ENCODE measurements at places on chromosomes 11 and 22.

- peak; percentile 88 for DNase-seq
Measured at GRCh38 chr11:84558085-84558905, 1068.8 kb downstream of the DLG2 start.

DNA sequence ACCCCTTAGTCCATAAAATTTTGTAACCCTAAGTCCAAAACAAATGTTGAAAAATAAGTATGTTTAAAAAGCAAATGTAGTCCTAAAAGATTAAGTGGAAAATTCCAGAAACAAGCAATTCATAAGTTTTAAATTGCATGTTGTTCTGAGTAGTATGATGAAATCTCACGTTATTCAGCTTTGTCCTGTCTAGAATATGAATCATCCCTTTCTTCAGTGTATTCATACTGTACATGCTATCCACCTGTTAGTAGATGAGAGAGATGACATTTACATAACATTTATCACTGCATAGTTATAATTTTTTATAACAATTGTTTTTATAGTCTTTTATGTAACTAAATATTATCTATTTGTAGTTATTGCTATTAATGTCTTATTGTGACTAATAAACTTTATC, 622.3 kb upstream of the CHORDC1 start:
- no peak for DNase-seq

- peak; percentile 64 for DNase-seq
Measured at GRCh38 chr11:131867457-131868257, 497.2 kb downstream of the NTM start.

GRCh38 chr22:29393019-29393608, 4.7 kb upstream of the AP1B1 start:
- peak; percentile 23 for DNase-seq

GRCh38 chr22:40396882-40397281, 26.5 kb downstream of the SGSM3 start:
- DNase-seq, result no peak

DNA sequence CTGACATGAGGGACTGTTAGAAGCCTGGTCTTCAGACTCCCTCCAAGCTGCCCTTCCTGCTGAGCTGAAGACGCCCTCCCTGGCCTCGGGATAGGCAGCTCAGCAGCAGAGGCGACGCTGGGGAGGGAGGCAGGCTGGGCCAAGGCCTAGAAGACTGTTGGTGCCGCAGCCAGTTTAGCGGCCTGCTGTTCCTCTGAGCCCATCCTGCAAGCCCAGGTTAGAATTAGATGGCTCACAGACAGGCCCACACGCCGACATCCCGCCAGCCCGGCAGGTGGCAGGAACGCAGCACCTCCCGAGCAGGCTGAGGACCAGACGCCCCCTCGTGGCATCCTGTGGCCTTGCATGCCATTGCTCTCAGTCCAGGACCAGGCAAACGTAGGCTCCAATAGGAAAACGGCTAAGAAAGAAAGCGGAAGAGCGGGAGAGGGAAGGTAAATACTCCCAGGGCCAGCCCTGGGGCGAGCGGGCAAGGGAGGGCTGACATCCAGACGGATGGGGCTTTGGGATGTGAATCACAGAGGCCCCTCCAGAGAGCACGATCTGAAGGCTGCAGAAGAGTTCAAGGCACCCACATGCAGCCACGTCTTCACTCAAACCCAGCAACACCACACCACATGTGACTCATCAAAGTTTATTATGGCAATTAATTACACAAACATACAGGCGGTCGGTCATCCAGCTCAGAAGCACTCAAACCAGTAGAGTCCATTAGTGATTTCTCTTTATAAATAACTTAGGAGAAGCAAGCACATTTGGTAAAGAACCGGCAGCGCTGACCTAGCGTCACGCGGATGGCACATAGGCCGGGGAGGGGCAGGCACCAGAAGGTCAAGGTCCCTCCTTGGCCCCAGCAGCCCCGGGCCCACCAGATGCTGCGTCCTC, 27.6 kb downstream of the CD5 start:
- no peak for DNase-seq

DNA sequence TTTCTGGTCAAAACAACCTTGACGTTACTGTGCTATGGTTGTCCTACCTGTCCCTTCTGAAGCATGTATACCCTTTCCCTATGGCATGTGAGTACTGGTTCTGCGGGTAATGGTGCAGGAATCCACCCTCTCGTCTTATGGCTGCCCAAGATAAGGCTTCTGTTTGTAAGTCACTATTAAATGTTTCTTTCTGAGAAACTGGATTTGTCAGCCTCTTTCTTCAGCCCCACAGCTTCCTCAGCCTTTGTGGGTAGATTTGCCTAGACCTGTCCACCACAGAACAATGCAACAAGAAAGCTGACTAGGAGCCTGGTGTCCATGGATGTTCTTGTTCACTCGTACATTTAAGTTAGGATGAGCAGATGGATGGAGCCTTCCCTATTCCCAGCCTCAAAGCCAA, 14.4 kb downstream of the MMP7 start:
- peak; percentile 39 for DNase-seq

DNA sequence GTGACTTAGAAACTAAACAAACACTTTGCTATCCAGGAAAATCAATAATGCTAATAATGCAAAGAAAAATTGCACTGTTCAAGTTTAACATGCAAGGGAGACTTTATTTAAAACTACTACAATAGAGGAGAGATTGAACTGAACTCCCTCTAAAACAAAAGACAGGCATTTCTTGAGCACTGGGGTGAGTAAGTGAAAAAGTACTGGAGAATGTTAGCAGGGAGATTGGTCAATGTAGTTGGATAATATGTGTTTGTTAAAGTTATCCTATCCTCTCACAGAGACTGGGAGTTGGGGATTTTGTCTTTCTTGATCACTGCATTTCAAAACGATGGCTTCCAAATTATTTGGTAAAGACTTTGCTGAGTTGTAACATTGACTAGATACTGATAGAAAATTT, 77.6 kb downstream of the LUZP2 start:
- peak; percentile 36 for DNase-seq

DNA sequence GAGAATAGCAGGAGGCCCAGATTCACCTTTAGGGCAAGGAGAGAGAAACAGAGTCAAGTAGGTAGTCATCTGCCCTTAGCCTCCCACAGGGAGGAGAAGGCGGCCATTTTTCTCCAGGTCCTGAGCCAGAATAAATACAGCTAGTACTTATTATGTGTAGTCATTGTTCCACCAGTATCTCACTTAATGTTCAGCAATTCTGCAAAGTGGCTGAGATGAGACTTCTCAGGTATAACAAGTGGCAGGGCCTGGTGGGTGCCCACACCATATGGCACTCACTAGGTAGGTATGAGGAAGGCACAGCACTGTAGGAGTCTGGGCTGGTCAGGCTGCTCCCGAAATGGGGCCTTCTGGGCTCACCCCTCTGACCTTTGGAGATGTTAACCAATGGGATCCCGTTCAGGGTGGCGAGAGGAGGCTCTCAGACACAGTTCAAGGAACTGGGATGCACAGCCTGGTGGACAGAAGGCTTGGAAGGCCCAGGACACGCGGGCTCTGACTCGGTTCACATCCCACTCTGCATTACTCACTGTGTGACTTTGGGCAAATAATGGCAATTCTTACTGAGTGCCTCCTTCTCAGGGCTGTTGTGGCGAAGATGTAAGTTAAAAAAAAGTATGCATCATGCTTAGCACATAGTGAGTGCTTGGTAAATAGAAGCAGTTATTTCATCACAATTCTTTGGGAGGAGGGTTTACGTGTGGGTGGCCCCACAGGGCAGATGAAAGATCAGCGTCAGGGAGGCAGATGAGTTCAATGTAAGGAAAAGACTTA, 25.1 kb downstream of the RTN4RL2 start:
- DNase-seq, result no peak

GRCh38 chr11:72250661-72251464, 6.9 kb upstream of the PHOX2A start:
- no peak for DNase-seq

DNA sequence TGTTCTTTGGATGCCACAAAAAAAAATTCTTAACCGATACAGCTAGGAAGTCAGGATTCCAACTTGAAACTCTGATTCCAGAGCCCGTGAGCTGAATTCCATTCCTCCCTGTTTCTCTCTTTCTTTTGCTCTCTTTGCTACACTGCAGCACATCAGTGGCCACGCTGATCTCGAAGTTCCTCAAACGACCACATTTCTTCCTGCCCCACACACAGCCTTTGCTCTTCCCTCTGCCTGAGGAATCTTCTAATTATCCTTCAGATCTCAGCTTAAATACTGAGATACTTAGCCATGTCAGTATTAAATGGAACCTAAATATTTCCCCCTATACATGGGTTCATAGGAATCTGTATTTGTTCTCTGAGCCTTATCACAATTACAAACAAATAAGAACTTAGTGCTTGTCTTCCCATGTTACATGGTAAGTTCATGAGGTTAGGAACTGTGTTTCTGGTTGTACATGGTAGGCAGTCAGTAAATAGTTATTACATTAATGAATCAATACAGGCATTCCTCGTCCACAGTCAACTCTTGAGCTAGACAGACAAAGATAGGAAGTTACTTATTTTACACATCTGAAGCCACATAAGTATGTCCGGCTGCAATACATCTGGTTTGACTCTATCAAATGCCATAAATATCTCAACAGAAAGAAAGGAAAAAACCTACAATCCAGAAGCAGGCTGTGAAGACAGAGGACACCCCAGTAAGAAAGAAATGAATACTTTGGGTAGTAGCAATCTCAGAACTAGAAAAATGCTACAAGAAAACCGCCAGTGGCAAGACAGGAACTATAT, 86.6 kb downstream of the MAML2 start:
- peak; percentile 53 for DNase-seq

GRCh38 chr11:128346804-128347203, 240.6 kb downstream of the ETS1 start:
- no peak for DNase-seq

DNA sequence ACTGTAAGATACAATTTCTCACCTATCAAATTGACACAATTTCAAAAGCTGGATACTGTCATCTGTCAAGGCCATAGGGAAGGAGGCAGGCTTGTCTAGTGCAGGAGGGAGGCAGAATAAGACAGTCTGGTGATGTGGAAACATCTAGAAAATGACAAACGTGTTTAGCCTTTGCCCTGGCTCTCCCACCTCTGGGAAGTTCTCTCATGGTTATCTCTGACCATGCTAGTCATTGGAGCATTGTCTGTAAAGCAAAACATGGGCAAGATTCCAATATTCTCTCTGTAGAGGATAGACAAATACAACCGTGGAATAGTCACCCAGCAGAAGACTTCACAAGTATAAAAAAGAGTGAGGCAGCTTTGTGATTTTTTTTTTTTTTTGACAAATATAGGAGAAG, 9.1 kb upstream of the SERHL2 start:
- DNase-seq, result peak; percentile 19

DNA sequence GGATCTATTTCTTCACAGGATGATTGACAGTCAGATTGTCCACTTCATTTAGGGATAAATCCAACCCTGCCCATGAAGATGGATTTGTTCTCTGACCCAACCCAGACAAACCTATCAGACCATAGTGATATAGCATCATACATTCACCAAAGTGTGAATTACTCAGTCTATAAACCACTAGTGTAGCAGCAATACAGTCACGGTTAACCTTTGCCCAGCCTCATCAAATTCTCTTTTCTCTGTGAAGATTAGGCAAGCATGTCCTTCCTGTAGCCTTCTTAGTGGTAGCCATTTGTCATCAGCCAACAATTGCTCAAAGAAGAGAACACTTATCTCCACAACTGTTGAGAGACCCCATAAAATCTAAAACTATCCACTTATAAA, 14.4 kb upstream of the BIRC2 start:
- DNase-seq, result no peak

DNA sequence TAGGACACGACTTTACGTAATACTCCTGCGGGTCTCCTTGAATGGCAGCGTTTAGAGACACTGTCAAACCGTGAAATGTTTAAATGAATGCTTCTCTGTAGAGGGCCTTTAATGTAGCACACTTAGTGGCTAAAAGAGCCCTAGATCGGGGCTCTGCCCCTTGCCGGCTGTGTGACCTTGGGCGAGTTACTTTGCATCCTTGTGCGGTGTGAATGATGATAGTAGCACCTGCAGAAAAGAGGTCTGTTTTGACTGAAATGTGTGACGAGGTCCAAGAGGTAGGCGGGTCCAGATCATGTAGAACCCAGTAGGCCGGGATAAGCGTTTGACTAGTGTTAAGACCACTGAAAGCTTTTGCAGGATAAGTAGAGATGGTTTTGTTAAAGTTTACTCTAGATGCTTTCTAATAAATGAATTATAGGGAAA, 866 bp downstream of the MED17 start:
- no peak for DNase-seq

DNA sequence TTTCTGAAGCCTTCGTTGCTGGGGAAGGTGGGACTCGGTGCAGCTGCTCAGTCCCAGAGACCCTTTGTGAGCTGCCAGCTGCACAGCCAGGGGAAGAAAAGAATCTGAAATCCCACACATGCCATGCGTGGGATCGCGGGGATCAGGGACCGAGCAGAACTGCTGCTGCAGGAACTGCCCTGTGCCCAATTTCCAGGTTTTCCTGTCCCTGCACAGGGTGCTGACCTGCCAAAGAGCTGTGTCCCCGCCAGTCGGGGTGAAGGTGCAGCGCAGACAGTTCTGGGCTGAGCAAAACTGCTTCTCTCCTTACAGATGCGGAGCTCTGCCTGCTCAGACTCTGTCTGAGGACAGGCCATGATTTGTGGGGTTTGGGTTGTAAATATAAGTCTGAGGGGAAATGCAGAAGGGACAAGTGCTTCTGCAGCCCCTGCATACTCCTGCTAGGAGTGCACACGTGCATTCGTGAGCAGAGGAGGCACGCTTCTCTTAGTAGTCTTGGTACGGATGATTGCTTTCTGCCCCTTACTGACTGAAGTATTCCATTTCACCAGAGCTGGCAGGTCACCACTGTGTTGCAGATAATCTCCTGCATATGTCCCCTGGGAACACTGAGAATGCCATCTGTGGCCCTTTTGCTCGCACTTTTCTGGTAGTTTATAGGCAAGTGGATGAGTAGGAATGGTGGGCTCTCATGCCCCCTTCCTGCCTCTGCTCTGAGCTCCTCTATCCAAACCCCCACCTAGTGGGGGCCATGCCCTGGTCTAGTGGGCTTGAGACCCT, 141.4 kb downstream of the PARVA start:
- no peak for DNase-seq

DNA sequence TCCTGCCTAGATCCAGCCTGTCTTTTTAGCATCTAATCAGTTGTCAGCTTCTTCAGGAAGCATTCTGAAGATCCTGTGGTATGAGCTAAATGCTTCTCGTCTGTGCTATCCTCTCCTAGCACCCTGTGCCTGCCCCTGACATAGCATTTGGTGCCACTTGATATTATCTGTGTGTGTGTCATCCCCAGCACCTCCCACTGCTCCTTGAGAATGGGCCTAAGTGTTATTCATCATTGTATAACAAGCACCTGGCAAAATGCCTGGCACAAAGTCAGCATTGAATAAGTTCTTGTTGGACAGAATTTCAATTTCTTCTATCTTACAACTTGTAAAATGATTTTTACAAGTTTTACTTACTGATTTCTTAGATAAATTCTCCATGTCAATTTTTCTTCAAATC, 28.1 kb upstream of the OLFML1 start:
- DNase-seq, result no peak

Measured in OCI-M1 (cell line).